Progenitor cell of endocrine pancreas (in vitro differentiated cells): ENCODE measurements at places on chromosomes 5 and 9.

DNA sequence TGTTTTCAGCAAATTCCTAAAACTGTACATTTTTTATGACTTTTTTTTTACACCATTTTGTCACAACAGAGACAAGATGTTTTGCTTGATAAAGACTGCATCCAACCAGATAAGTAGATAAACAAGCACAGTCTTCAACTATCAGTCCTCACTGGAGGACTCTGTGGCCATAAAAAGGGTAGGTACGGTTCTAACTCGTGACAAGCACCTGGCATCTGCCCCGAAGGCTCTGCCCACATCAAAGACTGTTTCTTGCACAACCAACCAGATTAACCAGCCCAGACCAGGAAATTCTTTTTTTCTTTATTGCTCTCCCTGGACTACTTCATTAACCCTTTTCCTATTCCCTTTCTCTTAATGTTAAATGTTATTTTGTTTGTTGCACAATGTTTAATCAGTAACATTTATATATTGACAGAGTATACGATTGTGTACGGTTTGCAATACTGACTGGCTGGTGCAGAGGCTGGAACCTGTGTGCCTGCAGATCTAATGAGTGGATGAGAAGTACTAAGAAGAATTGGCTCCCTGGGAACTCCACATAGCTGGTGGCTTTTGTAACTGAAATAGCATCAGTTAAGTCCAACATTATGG, 74.1 kb downstream of the SERINC5 start:
- DNase-seq, result no peak

DNA sequence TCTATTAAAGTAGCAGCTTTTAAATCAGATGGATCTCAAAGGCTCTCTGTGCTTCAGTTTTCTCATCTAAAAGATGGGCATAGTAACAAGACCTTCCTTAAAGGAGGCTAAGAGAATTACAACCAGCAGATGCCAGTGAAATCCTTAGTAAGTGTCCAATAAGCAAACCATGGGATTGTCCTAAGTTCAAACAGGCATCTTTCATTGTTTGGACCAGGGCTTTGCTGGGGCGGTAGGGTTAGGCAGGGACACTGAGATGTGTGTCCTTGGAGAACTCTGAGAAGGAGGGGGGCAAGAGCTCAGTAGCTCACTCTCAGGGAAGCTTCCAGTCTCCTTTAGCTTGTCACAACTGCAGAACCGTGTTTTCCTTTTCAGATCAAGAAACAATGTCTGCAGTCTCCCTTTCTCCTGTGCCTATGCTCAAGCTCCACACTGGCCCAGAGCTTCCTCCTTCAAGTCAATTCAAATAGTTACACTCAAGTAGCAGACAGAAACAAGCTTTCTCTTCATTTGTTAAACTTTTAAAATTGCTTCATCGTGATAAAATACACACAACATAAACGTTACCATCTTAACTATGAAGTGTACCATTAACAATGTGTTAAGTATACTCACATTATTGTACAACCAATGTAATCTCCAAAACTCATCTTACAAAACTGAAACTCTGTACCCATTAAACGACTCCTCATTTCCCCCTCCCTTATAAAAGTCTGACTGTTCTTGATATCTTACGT, 216.2 kb downstream of the PIK3R1 start:
- DNase-seq, result no peak

DNA sequence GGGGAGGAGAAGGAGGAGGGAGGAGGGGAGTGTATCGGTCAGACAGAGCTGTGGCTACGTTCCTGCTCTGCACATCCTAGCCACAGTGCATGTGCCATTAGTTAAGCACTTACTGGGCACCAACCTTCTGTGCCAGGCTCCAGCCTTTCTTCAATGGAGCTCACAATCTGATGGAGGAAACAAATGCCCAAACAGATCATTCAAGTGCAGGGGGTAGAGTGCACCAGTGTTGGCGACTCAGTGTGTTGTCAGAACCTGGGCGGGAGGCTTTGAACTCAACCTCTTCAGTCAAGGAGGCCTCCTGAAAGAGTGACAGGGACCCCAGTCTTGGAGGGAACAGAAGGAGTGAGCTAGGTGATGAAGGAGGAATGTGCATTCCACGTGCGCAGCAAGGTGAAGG, 51.9 kb upstream of the SHB start:
- DNase-seq, result no peak

DNA sequence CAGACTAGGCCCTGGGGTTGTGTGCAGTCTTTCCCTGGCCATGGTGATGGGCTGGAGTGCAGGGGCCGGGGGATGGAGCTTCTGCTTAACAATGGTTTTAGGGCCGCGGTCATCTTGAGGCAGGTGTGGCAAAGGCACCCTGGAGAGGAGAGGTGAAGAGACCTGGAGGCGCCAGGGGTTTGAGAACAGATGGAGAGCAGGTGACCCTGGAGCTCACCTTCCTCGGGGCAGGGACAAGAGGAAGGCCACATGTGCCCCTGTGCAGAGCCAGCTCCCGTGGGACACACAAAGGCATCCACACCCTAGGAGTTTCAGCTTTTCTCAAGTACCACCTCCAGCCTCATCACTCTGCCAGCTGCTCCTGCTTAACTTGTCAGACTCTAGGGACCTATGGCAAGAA, 46.4 kb upstream of the SH3GL2 start:
- DNase-seq, result no peak

GRCh38 chr5:34485768-34486030, 170.4 kb upstream of the RAI14 start:
- DNase-seq, result no peak

DNA sequence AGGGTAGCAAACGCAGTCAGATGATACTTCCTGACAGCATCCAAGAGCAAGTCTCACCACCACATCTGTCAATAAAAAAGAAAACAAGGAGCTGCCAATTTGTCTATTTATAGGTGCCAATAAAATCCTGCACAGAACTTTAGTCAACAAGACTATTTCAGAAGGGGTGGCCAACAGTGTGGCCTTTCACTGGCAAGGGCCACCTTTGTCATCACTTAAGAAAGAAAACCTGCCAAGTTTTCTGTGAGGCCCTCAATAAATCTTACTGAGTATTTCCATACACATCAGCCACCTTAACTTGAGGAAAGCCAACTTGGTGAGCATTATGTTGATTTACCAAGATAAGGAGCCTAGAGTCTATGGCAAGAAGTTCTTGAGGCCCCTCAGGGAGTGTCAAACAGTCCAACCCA, 312.3 kb downstream of the ENC1 start:
- DNase-seq, result no peak

DNA sequence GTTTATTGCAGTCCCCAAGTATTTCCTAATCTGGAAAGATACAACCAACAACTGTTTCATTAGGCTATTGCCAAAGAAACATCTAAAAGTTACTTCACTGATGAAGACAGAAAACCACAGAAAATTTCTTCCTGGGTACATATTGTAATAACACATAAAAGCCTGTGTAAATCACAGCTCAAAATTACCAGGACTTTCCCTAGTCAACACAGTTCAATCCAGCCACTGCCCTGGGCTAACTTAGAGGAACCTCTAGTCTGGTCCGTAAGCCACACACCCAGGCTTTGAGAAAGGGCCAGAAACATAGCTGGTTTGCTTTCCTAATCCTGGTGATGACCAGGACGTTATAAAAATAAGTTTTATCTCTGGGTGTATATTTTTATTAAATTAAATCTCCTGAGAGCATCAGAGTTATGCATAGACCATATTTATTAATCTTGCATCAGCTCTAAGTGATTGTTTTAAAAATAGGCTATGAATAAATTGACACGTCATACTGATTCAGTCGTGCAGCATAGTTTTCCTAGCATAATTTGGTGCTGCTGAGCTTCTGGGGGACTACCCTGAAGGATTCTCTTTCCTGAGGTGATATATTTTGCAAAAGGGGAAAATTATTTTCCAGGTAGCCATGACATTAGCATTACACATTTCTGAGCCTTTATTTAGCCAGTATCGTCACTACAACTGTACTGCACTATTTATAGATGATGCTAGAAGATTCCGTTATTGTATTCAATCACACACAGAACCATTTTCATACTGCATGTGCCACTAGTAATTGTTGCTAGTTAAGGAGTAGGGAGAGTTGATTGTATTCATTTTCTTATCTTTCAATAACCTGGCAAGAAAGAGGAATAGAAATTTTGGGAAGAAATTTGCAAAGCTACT, 12.6 kb upstream of the MUSK start:
- no peak for DNase-seq

- DNase-seq, result no peak
Measured at GRCh38 chr9:121601194-121601593, 50.2 kb upstream of the DAB2IP start.

GRCh38 chr9:118459913-118460312, 755.7 kb downstream of the TLR4 start:
- DNase-seq, result no peak

DNA sequence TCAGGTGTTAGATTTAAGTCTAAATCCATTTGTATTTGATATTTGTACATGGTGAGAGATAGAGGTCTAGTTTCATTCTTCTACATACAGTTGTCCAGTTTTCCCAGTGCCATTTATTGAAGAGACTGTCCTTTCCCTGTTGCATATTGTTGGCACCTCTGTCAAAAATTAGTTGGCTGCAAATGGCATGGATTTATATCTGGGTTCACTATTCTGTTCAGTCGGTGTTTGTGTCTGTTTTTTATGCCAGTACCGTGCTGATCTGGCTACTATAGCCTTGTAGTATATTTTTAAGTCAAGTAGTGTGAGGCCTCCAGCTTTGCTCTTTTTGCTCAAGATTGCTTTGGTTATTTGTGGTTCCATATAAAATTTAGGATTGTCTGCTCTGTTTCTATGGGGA, 176.2 kb upstream of the DMRT1 start:
- no peak for DNase-seq

DNA sequence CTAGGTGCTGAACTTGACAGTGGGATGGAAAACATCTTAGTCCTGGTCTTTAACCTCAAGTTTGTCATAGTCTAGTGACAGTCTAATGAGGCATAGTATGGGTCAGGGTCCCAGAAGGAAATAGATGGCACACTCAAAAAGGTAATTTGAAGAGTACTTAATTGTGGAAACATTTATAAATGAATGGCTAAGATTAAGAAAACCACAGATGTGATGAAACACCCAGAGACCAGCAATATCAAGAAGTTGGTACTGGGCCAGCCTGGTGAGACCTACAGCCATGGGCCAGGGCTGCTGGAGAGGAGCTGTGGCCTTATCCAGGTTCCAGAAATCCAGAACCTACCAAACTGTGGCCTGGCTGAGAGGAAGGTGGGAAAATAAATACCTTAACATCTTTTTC, 93.5 kb upstream of the ATG10 start:
- no peak for DNase-seq
